ENCODE measurements at places on chromosomes 16 and 17.

DNA sequence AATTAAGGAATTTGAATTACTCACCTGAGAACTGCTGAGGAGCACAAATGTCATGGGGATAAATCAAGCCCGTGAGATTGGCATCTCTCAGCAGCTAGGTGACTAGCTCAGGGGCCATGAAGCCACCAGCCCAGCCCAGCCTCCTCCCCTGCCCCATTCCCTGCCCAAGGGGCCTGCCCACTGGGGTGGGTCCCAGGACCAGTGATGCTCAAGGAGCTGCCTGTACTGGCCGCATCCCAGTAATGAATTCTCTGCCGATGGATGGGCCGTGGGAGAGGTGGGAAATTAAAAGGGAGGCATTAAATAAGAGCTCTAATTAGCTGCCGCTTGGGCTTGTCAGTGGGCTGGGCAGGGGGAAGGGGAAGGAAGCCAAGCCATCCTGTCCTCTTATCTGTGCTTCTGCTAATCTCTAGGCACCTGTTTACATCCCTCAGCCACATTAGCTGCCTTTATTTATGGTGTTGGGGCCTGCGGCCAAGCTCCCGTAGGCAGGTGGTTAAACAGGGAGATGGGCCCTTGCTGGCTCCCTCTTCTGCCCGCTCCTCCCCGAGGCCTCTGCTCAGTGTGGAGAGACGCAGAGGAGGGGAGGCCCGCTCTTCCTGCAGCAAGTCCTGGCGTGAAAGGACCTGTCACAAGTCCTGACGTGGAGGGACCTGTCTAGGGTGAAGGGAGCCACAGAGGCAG is 48.8 kb downstream of the PIPOX start:
- no peak for DNase-seq

DNA sequence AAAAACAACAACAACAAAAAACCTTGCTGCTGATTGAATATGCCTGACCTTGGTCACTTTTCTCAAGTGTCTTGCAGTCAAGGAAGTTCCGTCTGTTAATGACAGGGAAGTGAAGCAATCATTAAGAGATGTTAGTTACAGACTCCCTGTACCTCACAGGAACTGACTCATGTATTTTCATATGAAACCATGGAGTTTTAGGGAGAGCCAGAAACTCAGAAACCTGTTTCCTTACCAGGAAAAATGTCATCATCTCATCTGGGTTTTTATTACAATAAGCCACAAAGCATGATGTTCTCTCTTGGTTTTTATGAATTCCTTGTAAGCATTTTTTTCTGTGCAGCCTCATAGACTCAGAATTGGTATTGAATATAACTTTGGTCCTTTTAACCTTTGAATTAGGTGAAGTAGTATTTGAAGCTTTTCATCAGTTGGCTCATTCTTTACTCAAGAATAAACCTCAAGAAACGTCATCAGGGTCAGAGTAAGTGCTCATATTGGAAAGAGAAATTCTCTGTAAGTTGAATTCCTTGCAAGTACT is 10.3 kb downstream of the LYRM1 start:
- no peak for DNase-seq

DNA sequence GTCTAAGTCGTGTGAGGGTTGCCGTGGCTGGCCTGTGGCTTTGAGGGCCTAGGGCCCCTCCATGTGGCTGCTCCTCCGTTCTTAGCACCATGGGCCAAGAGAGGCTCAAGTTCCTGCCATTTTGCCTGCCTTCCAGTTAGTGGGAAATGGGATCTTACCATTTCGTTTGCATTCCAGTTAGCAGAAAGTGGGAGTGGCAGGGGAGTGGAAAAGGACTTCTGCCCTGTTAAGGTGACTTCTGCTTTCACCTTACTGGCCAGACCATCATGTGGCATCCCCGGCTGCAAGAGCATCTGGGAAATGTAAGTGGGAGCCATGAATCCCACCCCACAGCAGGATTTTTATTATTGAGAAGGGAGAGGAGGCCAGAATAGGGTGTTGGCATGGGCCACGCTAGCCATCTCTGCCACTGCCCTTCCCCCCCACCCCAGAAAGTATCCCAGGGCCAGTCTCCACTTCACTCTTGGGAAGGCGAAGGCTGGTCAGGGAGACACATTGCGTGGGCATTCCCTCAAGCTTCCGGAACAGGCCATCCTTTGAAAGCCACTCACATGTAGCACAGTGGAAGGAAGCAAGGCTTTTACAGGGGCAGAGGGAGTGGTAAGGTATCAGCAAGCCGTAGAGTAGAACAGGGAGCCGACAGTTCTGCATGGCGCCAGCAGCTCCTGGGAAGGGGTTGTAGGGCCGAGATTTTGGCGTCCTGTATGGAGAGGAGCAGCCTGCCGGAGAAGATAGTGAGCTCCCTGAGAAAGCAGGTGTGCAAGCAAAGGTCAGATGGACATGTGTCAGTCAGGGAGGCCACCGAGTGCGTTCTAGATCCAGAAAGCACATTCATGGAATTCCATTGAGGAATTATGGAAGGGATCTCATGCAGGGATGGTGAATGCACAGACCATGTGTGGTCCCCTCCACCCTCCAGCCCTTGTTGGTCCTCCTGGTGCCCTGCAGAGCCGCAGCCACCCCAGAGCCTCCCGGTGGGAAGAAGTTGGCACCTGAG is 33.4 kb downstream of the CMIP start:
- no peak for DNase-seq

DNA sequence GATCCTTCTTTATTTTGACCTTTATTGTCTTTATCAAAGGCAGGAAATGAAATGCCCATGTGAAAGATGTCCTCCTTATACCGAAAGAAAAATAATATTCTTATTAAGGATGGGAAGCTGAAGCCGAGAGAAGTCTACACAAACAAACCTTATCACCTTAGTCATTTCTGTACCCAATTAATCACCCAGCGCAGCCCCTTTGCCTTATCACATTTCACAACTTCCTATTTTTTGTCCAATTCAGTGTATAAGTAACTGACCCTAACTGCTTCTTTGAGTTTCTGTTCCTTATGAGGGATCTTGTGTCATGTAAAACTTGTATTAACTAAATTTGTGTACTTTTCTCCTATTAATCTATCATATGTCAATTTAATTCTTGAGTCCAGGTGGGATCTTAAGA is 16.4 kb upstream of the CCL23 start:
- DNase-seq, result no peak

GRCh38 chr17:32774695-32775084 is 102.2 kb downstream of the MYO1D start:
- no peak for DNase-seq

- DNase-seq, result no peak
Measured at GRCh38 chr16:85879975-85880831, 18.8 kb upstream of the IRF8 start.

GRCh38 chr16:3138342-3138741 is 3.5 kb downstream of the ZNF213 start:
- no peak for DNase-seq

GRCh38 chr16:4913130-4913773 is 23.7 kb downstream of the PPL start:
- DNase-seq, result no peak

DNA sequence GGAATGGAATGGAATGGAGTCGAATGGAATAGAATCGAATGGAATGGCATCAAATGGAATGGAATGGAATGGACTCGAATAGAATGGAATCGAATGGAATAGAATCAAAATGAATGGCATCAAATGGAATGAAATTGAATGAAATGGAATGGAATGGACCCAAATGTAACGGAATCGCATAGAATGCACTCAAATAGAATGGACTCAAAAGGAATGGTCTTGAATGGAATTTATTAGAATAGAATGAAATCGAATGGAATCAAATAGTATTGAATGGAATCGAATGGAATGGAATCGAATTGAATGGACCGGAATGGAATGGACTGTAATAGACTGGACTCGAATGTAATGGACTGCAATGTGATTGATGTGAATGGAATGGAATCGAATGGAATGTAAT is 501.4 kb upstream of the WSB1 start:
- DNase-seq, result no peak

- DNase-seq, result no peak
Measured at GRCh38 chr17:68428498-68429172, 28.7 kb downstream of the WIPI1 start.

GRCh38 chr17:65413390-65413789 is 148.1 kb downstream of the AXIN2 start:
- no peak for DNase-seq

GRCh38 chr17:59391021-59391420 is 59.6 kb downstream of the YPEL2 start:
- no peak for DNase-seq

DNA sequence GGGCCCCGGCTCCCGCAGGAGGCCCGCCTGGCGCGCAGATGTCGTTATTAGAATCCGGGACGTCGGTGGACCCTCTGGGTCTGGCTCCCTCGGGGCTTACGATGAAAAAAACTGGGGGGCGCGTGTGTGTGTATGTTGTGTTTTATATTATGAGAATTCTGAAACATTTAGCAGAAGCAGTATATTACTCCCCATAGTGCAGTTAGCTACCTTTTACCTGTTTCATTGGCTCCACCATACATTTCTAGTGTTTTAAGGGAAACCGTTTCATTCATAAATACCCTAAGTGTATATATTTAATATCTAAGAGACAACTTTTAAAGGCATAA is 486 bp upstream of the DNAJA2 start:
- DNase-seq, result no peak

DNA sequence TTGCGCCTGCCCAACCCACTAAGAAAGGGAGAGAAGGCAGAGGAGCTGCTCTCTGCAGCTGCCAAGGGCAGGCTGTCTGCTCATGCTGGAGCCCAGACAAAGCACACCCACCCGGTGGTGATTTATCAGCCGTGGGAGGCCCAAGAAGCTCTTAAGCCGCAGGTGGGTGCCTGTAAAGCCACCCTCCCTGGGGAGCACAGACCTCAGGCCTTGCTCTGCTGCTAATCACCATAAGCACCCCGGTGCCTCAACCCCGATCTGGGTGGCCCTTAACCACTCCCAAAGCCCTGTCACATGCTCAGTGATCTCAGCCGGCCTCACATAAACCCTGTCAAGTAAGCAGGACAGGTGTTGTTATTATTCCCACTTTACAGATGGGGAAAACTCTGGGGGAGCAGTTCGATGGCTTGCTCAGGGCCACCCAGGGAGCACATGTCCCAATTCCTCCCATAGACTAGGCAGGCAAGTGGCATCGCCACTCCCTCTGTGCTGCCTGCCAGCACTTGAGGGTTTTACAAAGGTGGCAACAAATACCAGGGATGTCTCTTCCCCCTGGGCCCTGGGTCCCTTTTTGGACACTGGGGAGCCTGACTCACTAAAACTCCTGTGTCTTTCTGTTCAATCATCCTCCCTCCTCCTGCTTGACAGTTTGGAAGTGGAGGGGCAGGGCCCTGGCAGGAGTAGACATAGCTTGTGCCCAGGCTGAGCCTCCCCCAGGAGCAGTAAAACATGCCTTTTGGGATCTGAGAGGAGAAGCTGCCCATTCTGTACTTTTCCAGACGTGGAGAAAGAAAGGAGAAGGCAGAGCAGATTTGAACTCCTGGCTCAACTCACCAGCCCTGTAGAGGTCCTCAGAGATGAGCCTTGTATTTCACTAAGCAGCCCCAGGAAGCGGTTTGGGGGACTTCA is 299.3 kb downstream of the SOX9 start:
- DNase-seq, result no peak

DNA sequence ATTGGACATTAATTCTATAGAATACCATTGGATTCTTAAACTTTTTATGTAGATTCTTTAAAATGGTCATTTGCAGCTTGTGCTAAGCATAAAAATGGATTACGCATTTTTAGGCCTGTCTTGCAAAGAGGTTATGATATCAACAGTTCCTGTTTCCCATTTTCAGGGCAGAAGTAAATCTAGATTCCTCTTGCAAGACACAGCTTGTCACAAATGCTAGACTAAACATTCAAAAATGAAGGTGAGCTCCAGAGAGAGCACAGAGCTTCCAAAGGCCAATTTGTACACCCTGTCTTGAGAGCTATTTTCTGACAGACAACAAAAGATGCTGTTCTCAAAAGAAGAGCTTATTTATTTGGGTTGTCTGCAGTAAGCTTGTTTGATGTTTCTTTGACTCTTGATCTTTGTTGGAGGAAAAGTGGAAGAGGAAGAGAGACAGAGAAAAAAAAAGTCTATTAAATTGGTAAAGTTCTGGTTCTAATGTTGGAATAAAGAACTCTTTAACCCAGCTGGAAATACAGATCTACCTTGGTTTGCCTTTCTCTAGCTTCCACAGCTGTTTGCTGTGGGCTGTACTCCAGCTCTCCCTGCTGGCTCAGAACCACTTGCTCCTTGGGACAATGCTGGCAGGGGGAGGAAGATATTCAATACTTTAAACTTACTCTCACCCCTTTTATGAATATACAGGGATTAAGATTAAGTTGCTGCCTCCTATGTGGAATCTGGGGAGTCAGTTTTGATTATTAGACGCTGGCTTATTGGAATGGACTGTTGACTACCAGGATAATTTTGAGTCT is 651.8 kb downstream of the CDH11 start:
- no peak for DNase-seq

Data from stimulated activated CD8-positive, alpha-beta memory T cell treated with anti-CD3 and anti-CD28 coated beads, Interleukin-2, amount 100 ng/mL, for 1 hour (primary cell).